ENCODE measurements at places on chromosomes 6 and 20.
A peak's percentile ranks its signal among the peaks of the same experiment; 100 is the strongest.

DNA sequence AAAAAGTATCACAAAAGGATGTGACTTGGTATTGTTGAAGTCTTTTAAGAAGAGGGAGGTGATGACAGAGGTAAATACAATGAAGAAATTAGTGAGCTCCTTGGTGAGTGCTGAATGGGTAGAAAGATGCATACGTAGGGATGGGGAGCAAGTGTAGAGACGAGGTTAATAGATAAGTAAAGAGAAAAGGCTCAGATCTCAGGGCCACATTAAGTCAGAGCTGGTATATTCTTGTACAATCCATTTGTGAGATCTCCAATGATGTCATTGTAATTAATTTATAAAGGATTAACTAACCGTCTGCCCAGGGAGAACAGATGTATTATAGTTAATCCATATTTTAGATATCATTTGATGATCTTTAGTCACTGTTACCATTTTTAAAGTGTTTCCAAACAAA, 43.4 kb downstream of the SMPDL3A start:
- DNase-seq, result no peak

GRCh38 chr6:107973594-107973993, 15.6 kb upstream of the SEC63 start:
- DNase-seq, result no peak

- no peak for DNase-seq
These were observed 65.8 kb downstream of the PHACTR2 start for GRCh38 chr6:143743301-143744166.

DNA sequence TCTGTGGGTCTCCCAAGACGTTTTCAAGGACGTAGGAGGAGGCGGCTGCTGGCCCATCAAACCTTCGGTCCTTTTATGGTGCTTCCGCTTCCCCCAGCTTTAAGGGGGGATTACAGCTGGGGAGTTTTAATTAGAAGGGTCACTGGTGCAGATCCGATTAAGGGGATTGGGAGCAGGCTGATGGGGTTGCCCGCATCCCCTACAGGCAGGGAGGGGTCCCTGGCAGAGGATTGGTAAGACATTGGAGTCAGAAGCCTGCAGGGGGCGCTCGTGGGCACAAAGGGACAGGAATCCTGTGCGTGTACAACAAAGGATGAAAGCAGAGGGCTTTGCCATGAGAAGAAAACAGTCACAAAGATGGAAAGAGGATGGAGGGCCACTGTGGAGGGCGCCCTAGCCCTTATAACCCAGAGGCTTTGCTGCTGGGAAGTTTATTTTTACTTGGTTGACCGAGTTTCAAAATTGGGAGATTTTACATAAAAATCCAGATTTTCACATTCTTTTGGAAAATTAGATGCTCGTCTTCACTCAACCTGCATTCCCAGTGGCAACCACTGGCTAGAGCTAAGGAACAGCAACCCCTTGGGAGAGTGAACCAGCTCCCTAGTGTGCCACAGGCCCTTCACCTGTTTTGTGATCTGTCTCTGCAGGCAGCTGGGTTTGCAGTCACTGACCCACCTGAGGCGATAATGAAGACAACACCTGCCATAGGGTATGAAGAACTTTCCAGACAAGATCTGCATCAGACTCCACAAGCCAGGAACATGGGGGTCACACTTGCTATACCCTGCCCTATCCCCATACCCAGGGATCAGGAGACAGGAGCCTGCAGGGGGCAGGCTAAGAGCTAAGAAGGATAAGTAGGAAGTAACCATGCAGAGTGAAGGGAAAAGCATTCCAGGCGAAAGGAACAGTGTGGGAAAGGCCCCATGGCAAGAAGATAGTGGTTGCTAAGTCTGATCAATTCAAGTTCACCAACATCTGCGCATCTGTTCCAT, 97.7 kb downstream of the KCNB1 start:
- peak; percentile 63 for DNase-seq

DNA sequence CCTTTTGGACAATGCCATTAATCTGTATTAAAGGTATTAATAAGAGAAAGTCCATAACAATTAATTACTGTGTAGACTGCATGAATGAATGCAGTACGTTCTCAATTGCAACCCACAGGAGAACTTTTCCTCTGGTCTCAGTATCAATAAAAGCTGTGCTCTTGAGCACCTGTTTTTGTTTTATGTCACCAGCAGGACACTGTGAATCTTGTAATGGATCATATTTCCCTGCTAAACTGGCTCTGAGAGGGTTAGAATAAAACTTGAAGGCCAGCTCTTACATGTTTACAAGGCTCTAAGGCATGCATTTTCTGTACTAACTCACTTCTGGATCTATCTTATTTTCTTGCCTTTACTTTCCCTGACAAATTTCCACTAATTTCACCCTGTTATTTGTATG, 214.3 kb upstream of the PLN start:
- no peak for DNase-seq

- DNase-seq, result no peak
These were observed 82.0 kb upstream of the B3GAT2 start for GRCh38 chr6:71038711-71039344.

Measured in stimulated activated CD4-positive, alpha-beta T cell treated with anti-CD3 and anti-CD28 coated beads, Interleukin-4, amount 100 ng/mL, for 4 hours (primary cell).